Natural killer cell (primary cell): ENCODE measurements at places on chromosomes 1 and 21. TPM values are rescaled to one million over a fixed set of nuclear protein-coding genes. Genes with fewer than 3 reads are reported as not detected.

The LRRC38 gene
- total RNA-seq: not detected

The DPYD gene
- 56.9 TPM for total RNA-seq

The STIL gene
- total RNA-seq: 2.1 TPM

The SHISAL2A gene
- total RNA-seq: 16.2 TPM

The CRNN gene
- not detected for total RNA-seq

The FGR gene
- 353 TPM for total RNA-seq

The LCE2B gene
- not detected for total RNA-seq

The LDLRAD2 gene
- total RNA-seq: 3.9 TPM

The S100A14 gene
- total RNA-seq: not detected

The NBPF6 gene
- total RNA-seq: not detected

DNA sequence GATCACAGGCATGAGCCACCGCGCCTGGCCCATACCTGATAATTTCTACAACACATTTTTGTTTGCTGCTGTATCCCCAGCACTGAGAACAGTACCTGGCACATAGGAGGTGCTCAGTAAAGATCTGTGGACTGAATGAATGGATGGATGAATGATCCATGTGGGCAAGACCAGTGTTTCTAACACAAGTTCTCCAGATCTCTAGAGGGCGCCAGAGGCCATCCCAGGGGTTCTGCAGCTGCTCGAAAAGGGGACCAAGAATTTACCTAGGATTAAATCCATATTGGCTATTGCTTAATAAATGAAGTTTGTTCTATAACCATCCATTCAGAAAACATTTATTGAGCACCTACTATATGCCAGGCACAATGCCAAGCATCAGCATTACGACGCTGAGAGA lies 167.7 kb downstream of the ACTL8 start:
- DNase-seq: no peak

GRCh38 chr1:41613689-41614574 lies 129.4 kb upstream of the EDN2 start:
- DNase-seq: no peak

DNA sequence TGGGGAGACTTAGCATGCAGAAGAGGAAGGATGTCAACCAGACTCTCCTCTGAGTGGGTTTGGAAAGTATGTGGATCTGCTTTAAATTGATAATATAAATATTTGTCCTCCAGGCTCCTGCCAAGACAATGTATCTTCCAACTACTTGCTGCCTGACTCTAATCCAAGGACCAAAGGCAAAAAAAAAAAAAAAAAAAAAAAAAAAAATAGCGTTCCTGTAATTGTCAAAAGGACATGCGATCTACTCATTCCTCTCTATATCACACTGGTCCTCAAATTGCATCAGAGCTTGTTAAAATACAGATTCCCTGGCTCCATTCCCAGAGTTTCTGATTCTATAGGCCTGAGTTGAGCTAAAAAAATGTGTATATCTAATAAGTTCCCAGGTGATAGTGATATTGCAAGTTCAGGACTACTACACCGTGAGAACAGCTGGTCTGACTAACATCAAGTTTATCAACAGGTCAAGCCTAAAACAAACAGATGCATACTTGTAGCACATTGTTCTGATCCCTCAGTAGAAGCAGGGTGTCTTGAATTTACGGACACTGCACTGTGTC lies 141.3 kb downstream of the TNR start:
- DNase-seq: no peak

GRCh38 chr1:194419721-194420120 lies 1233.3 kb upstream of the B3GALT2 start:
- no peak for DNase-seq

GRCh38 chr1:7346600-7347570 lies 424.2 kb upstream of the VAMP3 start:
- DNase-seq: no peak

GRCh38 chr21:42047821-42048613 lies 23.1 kb upstream of the UMODL1 start:
- no peak for DNase-seq

GRCh38 chr1:173590557-173590956 lies 12.3 kb downstream of the SLC9C2 start:
- DNase-seq: no peak

DNA sequence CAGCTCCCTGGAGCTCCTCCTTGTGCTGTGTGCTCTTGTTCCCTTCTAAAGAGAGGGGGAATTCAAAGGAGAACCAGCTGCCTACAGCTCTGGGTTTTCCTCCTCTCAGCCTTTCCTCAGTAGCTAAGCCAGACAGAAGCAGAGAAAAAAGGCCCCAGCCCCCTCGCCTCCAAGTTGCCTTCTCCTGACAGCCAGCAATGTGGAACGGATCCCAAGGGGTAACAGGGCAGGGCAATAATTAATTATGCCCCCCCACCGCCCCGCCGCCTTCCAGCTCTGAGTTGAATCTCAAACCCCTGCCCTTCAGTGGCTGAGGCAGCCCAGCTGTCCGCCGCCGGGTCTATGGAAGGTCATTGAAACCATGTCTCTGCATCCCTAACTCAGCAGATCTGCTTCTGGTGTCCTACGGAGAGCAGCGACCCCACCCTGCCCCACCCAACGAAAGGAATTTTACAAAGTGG lies 69.0 kb upstream of the GOLT1A start:
- no peak for DNase-seq

DNA sequence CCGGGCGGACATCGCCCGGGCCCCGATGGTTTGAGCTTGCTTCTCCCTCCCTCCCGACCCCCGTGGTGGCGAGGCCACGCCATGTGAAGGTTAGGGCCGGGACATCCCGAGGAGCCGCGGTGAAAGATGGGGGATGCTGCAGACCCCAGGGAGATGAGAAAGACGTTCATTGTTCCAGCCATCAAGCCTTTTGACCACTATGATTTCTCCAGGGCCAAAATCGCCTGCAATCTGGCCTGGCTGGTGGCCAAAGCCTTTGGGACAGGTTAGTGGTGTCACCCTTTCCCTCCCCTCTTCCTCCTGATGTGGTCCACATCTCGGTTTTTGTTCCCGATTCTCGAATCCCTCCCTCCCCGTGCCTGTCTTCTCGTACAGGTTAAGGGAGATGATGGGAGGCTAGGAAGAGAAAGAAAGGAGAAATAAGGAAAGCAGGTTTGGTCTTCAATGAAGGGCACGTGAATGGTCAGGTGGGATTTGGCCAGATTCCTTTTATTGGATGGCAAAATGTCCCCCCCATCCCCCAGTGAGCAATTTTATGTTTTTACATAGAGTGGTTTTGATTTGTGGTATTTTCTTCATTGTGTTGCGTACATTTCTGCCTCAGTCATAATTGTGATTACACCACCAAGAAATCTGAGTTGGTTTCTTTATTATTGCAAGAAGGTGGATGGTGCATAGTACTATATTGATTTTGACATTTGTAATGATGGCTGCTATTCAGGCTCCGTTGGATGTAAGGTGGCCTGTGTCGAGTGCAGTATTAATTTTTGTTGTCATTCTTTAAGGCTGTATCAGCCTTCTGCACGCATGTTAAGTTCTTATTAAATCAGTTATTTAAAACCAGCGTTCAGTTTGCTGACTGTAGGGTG lies 1.2 kb downstream of the CAMSAP2 start:
- no peak for DNase-seq

- DNase-seq: no peak
Observed at GRCh38 chr1:63612564-63612963, 19.4 kb downstream of the PGM1 start.

DNA sequence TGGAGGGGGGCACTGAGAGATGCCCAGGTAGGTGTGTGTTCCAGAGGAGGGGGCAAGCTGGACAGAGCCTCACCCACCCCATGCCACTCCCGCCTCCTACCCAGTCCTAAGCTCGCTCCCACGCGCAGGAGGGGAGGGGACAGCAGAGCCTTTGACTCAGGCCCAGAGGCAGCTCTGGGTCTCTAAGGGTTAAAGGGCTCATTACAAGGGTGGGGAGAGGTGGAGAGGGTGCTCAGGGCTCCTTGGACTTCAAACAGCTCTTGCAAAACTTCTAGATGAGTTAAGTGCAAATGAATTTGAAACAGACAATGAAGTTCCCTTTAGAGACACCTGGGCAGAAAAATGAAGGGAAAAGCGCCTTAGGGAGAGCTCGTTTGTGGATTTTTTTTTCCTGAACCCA lies 104.2 kb upstream of the CASZ1 start:
- no peak for DNase-seq

DNA sequence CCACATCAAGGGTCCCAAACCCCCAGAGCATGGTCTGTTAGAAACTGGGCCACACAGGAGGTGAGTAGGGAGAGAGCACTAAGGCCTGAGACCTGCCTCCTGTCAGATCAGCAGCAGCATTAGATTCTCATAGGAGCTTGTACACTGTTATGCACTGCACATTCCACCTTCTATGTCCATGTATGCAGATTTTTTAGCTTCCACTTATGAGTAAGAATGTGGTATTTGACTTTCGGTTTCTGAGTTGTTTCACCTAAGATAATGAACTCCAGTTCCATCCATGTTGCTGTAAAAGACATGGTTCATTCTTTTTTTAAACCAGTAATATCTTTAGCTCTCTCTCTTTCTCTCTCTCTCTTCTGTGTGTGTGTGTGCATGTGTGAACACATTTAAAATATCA lies 663 bp upstream of the GBP6 start:
- no peak for DNase-seq

- no peak for DNase-seq
Observed at GRCh38 chr21:32499249-32500055, 85.9 kb downstream of the TCP10L start.

DNA sequence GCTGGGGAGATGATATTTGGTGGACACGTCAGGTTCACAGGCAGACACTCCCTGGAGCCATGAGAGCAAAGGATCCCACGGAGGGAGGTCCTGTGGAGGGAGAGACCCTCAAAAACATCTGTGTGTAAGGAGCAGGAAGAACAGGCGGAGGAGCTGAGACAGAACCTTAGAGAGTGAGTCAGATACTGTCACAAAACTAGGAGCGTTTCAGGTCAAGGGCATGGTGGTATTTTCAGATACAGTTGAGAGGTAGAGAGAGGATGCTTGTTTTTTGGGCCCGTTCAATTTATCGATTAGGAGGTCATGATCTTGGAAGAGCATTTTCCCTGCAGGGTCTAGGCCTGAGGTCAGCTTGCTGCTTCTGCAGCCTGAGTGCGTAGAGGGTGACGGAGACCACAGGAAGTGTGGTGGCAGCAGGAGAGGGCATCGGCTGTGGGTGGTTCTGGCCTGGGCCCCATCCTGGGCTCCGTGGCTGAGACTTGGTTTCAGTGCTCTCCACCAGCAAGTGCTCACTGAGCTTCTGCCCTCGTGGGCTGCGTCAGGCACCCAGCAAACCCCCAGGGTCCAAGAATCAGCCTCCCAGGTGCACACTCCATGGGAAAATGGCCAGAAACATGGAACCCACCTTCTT lies 39.9 kb downstream of the SPSB1 start:
- DNase-seq: no peak

DNA sequence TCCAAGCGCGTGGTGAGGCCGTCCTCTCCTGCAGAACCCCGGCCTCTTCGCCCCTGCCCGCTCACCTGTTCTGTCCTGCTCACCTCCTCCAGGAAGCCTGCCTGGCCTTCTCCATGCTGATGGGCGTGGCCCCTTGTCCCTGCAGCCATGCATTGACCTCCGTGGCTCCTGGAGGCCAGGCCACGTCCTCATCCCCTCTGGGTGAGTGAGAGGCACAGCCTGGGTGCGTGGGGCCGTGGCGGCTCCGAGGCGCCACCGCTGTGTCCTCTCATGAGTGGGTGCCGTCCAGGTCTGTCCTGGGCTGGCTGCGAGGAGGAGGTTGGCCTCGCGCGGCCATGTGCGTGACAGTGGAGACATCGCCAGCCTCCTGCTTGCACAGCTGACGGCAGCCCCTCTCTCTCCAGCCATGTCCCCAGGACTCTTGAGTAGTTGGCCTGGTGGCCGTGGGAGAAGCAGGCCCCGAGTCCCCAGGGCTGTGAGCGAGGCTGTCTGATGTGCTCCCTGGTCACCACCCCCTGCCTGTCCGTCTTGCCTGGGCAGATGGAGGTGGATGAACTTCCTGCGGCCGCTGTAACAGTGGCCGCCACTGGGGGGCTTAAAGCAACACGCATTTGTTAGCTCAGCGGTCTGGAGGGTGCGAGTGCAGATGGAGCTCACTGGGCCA lies 58.1 kb downstream of the PRKCZ start:
- DNase-seq: no peak

DNA sequence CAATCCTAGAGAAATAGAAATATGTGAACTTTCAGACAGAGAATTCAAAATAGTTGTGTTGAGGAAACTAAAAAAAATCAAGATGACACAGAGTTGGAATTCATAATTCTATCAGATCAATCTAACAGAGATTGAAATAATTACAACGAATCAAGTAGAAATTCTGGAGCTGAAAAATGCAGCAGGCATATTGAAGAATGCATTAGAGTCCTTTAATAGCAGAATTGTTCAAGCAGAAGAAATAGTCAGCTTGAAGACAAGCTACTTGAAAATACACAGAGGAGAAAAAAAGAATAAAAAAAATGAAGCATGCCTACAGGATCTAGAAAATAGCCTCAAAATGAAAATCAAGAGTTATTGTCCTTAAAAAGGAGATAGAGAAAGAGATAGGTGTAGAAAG lies 347.1 kb downstream of the NCAM2 start:
- no peak for DNase-seq

- DNase-seq: no peak
Observed at GRCh38 chr1:184208622-184209021, 157.1 kb downstream of the TSEN15 start.

DNA sequence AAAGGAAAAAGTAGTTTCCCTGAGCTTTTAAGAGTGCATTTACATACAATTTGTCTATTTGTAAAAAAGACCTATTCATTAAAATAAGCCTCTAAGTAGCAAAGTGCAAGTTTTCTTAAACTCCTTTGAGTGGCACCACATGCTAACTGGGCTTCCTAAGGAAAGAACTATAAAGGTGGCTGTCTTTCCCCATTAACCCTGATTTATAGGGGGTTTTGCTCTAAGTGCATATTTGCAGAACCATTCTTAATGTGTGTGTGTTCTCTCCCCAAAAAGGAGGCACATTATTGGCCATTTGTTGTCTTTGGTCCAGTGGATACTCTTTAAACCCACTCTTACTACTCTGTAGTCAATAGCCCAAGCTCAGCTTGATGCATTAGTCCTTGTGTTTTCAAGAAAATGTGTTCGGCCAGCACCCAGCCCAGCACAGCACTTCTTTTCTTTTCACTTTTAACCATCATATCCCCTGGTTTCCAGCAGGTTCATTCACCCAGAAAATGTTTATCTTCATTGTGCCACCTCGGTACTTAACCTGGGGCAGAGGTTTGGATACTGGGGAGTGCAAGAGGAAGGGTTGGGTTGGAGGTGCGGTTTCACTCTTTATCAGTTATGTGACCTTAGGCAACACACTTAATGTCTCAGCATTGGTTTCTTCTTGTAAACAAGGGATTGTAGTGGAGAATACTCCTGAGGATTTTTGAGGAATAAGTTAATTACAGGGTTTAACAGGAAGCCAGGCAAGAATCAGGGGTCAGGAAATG lies 161.9 kb upstream of the UBE2U start:
- no peak for DNase-seq
